ENCODE measurements at places on chromosomes 4 and X. TPM values are rescaled to one million over a fixed set of nuclear protein-coding genes. Genes with fewer than 3 reads are reported as not detected.

The RIBC1 gene
- total RNA-seq = 0.62 TPM

The SLC9B1 gene
- total RNA-seq = not detected

The CT47B1 gene
- not detected for total RNA-seq

The JADE3 gene
- total RNA-seq = 22.0 TPM

GRCh38 chrX:108601276-108601675 lies 135.1 kb downstream of the IRS4 start:
- H3K27me3 ChIP-seq = no peaks in the 10 kb centered on the region
- peaks cover 11% of the 10 kb centered on the region for H3K36me3 ChIP-seq
- no peak for DNase-seq
- no peak overlapping the region for H3K4me3 ChIP-seq
